ENCODE measurements at places on chromosomes 11 and 22.
A peak's percentile ranks its signal among the peaks of the same experiment; 100 is the strongest.

- peak; percentile 16 for DNase-seq
Observed at GRCh38 chr11:8099291-8099899, 18.4 kb downstream of the TUB start.

- no peak for DNase-seq
Observed at GRCh38 chr11:118186346-118187107, 10.1 kb upstream of the SCN2B start.

- no peak for DNase-seq
Observed at GRCh38 chr11:130763087-130763980, 152.9 kb downstream of the SNX19 start.

DNA sequence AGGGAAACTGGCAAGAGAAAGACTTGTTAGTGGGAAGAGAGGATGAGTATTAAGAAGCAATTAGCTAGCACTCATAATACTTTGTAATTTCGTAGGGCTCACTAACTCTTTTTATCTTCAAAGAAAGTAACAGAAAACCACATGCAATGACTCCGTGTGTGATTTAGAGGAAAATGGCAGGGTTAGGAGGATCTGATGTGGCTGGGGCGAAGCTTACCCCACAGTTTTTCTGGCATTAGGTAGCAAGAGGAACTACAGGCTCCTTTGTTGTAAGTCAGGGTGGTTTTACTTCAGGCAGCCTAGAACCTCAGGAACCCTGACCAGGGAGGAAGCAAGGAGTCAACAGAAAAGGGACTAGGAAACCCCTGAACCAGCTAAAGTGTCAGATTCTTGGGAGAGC is 89.7 kb downstream of the SPON1 start:
- DNase-seq, result no peak

DNA sequence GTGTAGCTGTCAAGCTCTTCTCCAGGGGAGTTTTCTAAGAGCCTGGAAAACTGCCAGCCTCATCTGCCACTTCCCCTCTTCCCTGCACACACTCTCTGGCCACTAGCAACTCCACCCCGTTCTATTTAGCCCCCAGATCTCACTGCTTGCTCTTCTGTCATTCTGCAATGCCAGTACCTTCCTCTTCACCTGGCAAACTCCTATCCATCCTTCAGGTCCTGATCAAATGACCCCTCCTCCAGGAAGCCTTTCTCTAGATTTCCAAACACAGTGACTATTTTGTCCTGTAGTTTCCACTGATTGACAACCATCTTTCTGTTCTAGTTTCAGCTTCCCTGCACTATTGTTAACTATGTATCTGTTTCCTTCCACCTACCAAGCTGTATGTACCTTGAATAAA is 437.7 kb downstream of the SOX6 start:
- no peak for DNase-seq

DNA sequence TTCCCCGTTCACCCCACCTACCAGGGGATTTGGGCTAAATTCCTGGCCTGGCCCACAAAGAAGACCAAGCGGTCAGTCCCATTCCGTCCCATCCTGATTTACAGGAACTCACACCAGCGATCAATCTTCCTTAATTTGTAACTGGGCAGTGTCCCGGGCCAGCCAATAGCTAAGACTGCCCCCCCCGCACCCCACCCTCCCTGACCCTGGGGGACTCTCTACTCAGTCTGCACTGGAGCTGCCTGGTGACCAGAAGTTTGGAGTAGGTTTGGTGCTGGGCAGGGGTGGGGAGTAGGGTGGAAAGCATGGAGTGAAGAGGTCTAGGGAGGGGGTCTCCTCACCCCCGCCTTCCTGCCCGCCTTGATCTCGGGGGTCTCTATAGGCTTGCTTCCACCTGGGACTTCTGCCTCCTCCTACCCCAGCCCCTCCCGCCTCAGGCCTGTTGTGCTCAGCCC is at the start of gene SERPING1:
Gene SERPING1 (plus strand): TSS at position 225 of the 455 bp plus-strand sequence. CDS start 586 bp downstream, outside the sequence.
- no peak for DNase-seq

DNA sequence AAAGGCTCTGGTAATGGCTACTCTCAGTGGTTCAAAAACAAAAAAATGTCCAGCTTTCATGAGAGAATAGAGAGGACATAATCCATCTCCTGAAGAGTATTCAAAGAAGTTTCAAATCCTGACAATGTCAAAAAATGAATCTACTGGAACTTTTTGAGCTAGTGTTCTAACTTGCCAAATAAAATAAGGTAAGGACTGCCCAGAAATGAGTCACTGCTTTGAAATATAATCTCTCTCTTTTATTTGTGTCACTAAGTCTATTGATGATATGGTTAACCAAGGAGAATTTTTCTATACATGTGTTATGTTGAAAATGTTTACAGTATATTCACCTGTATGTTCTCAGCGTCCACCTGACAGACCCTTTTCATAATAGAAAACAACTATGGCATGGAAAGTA is 3.4 kb downstream of the GUCY1A2 start:
- DNase-seq, result no peak

GRCh38 chr11:20493340-20493739 is 105.8 kb downstream of the PRMT3 start:
- no peak for DNase-seq

- no peak for DNase-seq
Observed at GRCh38 chr11:108853864-108854263, 189.0 kb downstream of the DDX10 start.

- DNase-seq, result no peak
Observed at GRCh38 chr11:124745835-124746620, 6.0 kb downstream of the VSIG2 start.

- DNase-seq, result no peak
Observed at GRCh38 chr11:126515501-126515900, 160.0 kb downstream of the ST3GAL4 start.

GRCh38 chr11:102560555-102561011 is 30.0 kb upstream of the MMP7 start:
- DNase-seq, result no peak

DNA sequence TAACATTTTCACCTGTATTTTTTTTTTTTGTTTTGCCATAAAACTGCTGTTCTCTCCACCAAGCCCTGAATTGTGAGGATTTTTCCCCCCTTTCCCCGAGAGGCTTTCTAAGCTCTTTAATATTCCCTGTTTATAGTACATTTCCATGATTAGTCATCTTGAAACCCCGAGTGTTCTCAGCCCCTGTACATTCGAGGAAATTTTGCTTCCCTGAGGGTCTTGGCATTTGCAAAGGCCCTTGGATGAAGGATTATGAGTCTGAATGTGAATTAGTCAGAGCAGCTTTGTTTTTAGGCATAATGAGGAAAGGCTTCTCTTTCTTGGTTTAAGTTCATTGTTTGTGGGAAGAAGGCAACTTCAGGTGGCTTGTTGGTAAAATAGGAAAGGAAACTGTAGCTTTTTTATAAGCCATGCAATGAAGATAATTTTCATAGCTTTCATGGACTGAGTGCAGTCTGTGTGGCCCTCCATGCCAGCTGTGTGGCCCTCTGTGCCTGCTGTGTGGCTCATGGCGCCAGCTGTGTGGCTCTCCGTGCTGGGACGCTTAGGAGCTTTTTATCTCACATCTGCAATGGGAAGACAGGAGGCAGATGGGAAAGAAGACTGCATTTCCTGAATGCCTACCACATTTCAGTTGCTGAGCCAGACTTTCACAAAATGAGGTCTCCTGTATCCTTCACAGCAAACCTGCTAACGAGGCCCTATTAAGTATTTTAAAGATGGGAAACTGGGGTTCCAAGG is 129.0 kb downstream of the TEAD1 start:
- DNase-seq, result no peak

GRCh38 chr11:57798905-57799559 is 37.4 kb downstream of the CTNND1 start:
- no peak for DNase-seq

DNA sequence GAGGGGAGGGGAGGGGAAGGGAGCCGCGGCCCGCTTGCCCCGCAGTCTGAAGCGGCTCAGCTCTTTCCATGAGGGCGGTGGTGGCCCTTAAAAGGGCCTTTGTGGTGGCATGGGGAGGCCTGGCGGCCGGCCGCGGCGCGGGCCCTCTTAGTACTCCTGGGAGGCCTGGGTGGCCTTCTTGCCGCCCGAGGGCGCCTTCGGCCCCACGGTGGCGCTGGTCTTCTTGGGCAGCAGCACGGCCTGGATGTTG is 6.9 kb downstream of the DPAGT1 start:
- DNase-seq, result peak; percentile 78

DNA sequence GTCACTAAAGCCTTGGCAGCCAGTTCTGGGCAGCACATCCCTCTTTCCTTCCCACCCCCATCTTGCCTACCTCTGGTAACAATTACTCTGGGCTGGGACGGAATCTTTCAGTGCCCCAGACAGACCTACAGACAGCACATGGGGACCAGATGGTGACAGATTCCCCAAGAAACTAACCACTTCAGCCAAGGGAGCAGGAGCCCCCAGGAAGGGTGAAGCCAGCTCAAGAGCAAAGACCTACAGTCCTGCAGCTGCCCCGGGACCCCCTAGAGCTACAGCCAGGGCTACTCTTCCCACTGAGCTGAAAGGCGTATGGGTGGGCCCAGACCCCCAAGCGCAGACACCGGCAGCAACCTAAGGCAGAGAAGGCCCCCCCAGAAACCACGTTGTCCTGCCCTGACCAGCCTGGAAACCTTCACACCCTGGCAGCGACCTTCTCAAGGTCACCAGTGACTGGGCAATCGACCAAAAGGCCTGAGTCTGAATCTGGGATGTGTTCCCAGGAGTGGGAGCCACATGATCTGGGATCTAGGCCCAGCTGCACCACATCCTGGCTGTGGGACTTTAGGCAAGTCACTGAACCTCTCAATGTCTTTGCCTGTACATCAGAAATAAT is 65.8 kb downstream of the LRRC32 start:
- no peak for DNase-seq

DNA sequence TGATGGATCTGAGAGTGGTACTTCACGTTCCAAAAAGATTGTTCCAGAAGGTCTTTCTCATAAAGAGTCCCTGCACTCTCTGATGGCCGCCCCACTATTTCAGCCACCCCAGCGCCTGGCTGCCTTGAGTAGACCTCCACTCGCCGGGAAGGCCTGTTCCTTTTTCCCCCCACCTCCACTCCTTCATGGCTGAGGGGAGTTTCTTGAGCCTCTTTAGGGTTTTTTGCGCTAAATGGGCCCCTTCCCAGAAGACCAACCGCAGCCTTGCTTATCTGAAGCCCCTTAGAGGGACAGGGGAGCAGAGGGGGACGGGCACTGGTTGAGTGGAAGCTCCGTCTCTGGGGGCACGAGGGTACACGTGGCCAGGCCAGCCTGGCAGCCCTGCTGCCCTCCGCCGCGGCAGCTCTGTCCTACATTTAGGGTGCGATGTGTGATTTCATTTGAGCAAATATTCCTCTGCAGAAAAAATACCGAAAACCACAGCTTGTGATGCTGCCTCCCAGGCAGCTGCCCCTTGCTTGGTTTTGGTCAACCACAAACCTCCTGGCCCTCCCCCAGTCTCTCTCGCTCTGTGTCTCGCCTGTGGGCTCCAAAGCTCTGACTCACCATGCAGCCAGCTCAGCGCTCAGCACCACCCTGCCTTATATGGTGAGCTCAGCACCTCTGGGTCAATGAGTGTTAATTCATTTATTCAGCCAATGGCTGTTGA is 88.7 kb downstream of the TP53I11 start:
- DNase-seq, result peak; percentile 96

- DNase-seq, result no peak
Observed at GRCh38 chr22:30400159-30400558, 3.3 kb downstream of the SEC14L2 start.

DNA sequence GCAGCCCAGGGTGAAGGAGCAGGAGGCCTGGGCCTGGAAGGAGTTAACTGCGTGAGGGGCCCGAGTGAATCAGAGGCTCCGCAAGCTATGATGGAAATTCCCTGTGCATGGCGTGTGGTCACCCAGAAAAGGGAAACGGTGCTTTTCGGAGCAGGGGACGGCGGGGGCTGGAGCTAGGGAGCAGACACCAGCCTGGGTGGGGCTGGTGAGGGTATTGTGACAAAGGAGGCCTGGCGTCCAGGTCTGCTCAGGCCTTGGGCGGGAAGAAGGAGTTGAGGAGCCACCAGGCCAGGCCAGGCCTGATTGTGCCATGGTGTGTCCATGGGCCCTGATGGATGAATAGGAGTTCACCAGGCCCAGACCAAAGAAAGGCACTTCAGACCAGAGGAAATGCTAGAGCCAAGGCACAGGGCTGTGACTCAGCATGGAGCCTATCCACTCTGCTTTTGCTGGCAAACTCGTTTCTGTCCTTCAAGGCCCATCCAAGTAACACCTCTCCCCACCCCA is 12.8 kb upstream of the SPI1 start:
- no peak for DNase-seq

DNA sequence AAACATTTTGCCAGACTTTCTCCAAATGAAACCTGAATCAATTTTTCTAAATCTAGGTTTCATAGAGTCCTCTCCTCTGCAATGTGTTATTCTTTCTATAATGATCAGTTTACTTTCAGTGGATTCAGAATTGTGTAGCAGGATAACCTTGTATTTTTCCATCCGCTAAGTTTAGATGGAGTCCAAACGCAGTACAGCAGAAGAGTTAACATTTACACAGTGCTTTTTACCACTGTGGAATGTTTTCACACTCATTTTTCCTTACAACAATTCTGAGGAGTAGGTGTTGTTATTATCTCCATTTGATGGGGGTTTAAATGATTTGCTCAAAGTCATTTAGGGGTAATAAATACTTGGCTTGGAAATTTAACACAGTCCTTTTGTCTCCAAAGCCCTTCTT is 9.6 kb downstream of the RAG1 start:
- no peak for DNase-seq

DNA sequence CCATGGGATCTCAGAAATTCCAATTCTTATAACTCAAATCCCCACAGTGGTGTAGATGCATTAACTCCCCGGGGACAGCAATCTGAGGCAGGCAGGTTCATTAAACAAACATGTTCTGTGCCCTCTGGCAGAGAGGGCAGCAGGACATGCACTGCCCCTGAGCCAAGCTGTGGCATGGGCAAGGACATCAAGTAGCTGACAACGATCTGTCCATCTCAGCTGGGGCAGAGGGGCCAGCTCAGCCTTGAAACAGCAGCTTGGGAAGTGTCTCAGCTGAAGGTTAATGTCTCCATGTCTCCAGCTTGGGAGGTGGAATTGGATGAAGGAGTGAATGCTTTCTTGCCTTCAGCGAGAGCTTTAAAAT is 13.6 kb downstream of the TMEM25 start:
- no peak for DNase-seq

GRCh38 chr22:28978158-28978557 is 83.5 kb downstream of the C22orf31 start:
- no peak for DNase-seq

- DNase-seq, result no peak
Observed at GRCh38 chr11:117734601-117735024, 62.4 kb downstream of the DSCAML1 start.

- DNase-seq, result no peak
Observed at GRCh38 chr11:9528573-9529333, 44.7 kb upstream of the WEE1 start.

- DNase-seq, result no peak
Observed at GRCh38 chr11:103619480-103619879, 417.0 kb upstream of the DDI1 start.

GRCh38 chr11:107545101-107545514 is 20.4 kb downstream of the ALKBH8 start:
- no peak for DNase-seq

GRCh38 chr11:43545610-43546009 is 134.9 kb upstream of the HSD17B12 start:
- DNase-seq, result no peak

GRCh38 chr11:95003716-95004115 is 21.3 kb upstream of the KDM4E start:
- DNase-seq, result no peak

- no peak for DNase-seq
Observed at GRCh38 chr11:111448831-111449557, 63.2 kb downstream of the BTG4 start.

- no peak for DNase-seq
Observed at GRCh38 chr11:70869054-70869453, 383.3 kb downstream of the SHANK2 start.

GRCh38 chr11:102436976-102437375 is 15.6 kb downstream of the TMEM123 start:
- DNase-seq, result no peak

GRCh38 chr11:86050196-86050709 is 18.6 kb downstream of the PICALM start:
- DNase-seq, result no peak

Data from NK-92 treated with Interleukin-12 subunit alpha and Interleukin-12 subunit beta, amount 100 ng/mL, for 24 hours (cell line).